ENCODE measurements at places on chromosomes 3 and 15.

DNA sequence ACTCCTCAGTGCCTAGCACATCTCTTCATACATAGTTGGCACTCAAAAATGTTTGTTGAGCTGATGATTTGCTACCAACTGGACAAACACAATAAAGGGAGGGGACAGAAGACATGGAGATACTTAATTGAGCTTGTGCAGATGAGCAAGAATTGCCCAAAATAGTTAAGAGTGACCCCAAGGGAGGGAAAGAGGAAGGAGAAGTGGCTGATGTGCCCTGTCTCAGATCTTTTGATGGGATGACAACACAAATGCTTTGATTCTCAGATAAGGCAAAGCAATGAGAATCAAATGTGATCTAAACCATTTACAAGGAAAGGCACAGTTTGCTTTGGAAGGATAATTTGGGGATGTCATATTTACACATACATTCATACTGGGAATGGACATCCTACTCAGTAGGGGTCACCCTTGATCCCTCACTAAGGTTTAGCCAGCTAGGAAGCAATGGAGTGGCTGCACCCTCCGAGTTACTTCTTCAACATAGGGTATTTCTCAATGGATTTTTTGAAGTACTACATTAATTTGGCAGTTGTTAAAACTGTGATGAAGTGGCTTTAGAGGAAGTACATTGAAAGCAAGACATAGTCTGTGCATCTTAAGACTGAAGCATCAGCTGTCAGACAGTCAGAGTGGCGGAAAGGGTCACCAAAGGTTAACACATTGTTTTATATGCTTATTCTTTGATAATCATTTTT lies 21.9 kb upstream of the SSR3 start:
- DNase-seq: no peak

- DNase-seq: no peak
Measured at GRCh38 chr3:148146947-148147826, 550.5 kb upstream of the AGTR1 start.

DNA sequence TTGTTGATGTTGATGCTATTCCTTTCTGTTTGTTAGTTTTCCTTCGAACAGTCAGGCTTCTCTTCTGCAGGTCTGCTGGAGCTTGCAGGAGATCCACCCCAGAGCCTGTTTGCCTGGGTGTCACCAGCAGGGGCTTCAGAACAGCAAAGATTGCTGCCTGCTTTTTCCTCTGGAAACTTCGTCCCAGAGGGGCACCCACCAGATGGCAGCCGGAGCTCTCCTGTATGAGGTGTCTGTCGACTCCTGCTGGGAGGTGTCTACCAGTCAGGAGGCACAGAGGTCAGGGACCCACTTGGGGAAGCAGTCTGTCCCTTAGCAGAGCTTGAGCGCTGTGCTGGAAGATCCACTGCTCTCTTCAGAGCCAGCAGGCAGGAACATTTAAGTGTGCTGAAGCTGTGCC lies 303.2 kb downstream of the ZIC1 start:
- DNase-seq: no peak

DNA sequence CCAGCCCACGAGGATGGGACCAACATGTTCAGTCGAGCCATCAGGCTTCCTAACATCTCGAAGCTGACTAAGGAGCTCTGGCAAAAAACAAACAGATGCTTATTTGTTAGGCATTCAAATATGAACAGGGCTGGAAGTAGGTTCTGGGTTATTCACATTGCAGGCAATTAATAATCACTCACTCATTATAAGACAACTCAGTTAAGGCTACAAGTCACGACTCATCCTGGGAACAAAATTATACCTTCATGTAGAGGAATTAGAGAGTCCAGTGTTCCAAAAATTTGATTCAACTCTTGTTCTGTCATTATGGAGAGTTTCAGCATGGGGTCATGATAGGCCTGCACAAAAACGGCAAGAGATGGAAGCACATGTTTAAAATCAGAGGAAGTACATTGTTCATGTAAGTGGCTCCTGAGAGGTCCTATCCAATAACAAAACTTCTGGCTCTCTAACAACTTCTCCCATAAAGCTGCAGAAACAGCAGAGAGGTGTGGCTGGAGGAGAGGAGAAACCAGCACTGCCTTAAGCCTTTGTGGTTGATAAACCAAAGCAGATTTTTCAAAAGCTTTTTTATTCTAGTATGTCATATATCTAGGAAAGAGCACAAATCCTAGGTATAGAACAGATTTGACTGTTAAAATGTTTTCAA lies 50.6 kb downstream of the ARHGEF3 start:
- no peak for DNase-seq

DNA sequence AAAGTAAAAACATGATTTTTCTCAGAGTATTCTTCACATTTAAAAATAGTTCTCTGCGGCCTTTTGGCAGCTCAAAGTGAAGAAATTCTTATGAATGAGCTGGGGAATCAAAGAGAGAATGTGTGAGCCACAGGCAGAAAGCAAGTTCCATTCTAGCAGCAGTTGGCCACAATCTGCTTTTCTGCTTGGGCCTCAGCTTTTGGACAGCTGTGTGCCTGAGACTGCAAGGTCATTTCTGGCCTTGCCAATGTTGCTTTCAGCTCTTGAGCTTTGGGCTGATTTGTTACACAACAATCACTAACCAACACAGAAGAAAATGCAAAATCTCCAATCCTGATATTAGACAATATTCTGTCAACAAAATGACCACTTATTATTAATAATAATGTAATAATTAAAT lies 14.4 kb upstream of the TM4SF4 start:
- no peak for DNase-seq

DNA sequence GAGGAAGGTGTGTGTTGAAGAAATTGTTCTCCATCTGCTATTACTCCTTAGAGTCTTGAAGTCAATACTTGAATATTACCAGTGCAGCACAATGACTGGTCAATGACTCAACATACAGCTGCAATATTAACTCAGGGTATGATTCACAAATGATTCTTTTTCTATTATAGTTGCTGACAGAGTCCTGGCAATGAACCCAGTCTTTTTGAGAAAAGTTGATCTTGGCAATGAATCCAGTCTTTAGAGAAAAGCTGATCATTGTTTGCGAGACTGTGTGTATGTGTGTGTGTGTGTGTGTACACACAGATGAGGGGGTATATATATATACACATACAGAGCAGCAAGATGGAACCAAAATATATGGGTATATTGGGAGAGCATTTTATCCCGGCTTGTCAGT lies 315.1 kb downstream of the ZNF385D start:
- no peak for DNase-seq

- no peak for DNase-seq
Measured at GRCh38 chr3:192038726-192039125, 577.8 kb downstream of the PYDC2 start.

DNA sequence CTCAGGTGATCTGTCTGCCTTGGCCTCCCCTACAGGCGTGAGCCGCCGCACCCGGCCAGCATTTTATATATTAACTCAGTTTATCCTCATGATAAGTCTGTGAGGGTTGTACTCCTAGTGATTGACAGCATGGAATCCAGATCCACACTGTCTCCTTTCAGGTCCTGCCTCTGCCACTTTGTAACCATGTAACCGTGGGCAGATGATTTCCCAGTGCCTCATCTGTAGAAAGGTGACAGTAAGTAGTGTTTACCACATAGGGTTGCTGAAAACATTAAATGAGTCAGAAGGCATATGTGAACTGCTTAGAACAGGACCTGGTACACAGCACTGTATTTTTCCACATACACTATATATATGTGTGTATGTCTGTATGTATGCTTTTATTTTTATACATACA lies 2.4 kb downstream of the FYTTD1 start:
- no peak for DNase-seq

DNA sequence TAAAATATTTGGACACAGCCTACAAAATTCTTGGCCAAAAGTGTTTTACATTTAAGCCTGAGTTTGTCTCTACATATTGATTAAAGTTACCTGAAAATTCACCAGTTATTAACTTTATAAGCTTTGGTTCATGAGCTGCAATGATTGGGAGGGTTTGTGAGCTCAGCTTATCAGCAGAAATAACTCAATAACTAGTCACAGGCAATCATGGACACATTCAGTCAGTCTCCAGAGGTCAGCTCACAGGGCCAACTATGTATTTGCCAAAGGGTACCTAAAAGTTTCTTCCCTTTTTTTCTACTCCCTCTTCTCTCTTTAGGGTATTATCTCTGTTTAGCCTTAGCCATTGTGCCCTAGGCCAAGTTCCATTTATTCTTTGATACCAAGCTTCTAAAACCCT lies 145.9 kb downstream of the ZPLD1 start:
- DNase-seq: no peak

DNA sequence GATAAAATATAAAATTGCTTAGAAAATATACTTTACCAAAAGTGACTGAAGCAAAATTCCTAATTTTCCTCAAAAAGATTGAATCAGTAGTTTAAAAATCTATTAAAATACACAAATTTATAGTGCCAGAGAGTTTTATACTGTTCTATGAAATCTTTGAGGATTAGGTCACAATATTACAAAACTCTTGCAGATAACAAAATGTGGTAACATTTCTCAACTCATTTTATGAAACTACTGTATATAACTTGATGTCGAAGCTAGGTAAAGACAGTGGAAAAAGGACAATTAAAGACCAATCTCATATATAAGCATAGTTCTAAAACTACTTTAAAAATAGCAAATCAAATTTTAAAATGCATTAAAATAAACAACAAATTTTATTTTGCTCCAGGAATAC lies 15.9 kb downstream of the VEPH1 start:
- DNase-seq: no peak

DNA sequence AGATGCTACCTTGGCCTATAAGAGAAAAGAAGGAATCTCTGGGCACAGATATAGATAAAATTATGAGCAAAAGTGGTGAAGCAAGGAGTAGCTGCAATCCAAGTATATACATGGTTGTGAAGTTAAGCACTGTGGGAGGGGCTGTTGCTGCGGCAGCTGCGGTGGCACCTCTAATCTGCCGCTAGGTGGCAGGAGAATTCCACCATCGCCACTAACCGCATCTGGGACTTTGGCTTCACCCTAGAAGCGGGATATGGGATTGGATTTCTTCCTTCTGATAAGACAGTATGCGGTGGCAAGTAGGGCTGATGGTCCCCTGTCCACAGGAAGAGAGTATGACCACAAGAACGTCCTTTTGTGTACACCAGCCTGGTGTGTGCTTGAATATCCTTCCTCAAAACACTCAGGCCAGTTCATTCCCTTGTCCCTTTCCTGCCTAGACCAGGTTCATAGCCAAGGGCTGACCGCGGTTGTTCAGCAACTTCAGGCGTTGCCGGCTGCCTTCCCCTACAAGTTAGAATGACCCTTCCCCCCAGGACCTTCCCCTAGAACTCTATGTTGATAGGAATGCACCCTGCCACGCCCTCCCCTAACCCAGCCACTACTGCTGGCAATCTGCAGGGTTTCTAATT lies 5.1 kb downstream of the MAGEL2 start:
- DNase-seq: no peak

GRCh38 chr3:196868297-196868661 lies 559 bp downstream of the SENP5 start:
- DNase-seq: no peak

DNA sequence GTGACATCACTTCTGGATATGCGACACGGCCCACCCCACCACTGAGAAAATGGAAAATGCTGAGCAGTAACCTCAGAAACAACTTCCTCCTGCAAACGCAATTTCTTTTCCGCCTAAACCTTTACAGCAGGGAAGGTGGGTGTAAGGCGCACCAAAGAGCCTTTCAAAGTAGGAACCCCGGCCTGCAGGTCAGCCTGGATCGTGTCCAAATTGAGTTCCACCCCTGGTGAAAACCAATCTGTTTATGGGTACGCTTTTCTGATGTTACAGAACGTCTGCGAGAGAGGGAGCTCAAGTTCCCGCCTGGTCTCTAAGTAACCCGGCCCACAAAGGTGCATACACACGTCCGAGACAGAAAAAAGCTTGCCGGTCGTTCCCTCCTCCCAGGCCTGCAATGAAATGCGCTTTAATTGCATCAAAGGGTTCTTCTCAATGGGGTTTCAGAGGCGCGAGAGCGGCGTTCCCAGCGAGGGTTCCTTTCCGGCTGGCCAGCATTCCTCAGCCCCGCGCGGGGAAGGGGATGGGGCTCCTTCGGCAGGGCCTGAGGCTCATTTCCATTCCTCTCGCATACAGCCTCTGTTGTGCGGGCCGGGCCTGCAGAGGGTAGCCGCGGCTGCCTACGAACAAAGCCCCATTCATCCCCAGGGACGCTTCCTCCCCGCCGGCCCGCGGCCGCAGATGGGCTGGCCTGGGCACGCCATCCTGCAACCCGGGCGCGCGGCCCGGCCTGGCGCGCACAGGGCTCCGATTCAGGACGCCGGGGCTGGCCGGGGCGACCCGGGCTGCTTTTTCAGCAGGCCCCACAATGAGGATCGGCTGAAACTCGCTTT lies 138.1 kb downstream of the TMCO5A start:
- no peak for DNase-seq

DNA sequence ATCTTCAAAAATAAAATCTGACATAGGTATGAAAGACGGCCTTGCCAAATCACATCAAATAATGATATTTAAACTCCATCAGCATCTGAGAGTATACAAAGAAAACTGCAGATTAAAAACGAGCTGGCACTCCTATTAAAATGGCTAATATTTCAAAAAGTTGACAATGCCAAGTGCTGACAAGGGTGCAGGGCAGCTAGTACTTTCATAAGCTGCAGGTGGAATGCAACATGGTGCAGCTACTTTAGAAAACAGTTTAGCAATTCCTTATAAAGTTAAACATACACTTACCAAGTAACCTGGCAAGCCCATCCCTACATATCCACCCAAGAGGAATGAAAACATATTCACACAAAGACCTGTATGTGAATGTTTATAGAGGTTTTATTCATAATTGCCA lies 23.0 kb downstream of the TBC1D2B start:
- no peak for DNase-seq

GRCh38 chr3:174822320-174822719 lies 36.8 kb upstream of the NAALADL2 start:
- DNase-seq: no peak

DNA sequence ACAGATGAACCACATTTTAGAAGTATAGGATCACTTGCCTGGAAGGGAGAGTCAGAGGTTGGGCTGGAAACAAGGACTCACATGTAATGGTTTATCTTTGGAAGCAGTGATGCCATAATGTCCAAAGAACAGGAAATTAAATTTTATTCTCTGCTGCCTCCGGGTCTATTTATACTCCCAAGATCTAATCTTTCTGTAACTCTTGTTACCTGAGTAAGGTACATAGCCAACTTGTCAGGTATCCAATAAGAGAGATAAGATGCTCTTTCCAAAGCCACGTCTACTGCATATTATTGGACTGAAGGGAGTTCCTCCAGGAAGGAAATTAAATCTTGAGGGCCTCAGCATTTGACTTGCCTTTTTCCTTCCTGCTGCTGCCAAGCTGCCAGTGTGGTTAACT lies 71.0 kb downstream of the CRYGS start:
- DNase-seq: no peak
